ENCODE measurements at places on chromosomes 6 and 20.

GRCh38 chr20:10309326-10309725 is 90.7 kb downstream of the SNAP25 start:
- no peak for DNase-seq

GRCh38 chr6:7590918-7591302 is 912 bp downstream of the SNRNP48 start:
- DNase-seq: no peak

- DNase-seq: no peak
Measured at GRCh38 chr6:71727632-71728294, 158.6 kb upstream of the RIMS1 start.

GRCh38 chr6:44451803-44452695 is 64.5 kb downstream of the CDC5L start:
- no peak for DNase-seq

GRCh38 chr6:158639056-158639455 is 5.5 kb downstream of the DYNLT1 start:
- DNase-seq: no peak

DNA sequence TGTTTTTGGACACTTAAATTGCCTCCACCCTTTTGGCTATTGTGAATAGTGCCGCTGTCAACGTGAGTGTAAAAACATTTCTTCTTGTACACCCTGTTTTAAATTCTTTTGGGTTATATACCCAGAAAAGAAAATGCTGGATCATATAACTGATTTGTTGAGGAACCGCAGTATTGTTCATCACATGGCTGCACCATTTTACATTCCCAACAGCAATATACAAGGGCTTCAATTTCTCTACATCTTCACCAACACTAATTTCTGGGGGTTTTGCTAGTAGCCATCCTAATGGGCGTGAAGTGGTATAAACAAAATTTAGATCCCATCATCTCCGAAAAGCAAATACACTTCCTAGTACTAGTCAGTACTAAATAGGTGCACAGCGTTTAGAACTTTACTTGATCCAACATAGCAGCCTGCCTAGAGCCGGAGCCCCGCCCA is 579 bp upstream of the BPHL start:
- DNase-seq: no peak

GRCh38 chr20:56328861-56329260 is 29.9 kb upstream of the FAM210B start:
- DNase-seq: no peak

GRCh38 chr6:29770306-29770705 is 47.1 kb downstream of the HLA-F start:
- DNase-seq: no peak

GRCh38 chr6:43517505-43518357 is 842 bp downstream of the POLR1C start:
- DNase-seq: no peak

GRCh38 chr6:160161647-160161986 is 40.0 kb downstream of the SLC22A1 start:
- no peak for DNase-seq

DNA sequence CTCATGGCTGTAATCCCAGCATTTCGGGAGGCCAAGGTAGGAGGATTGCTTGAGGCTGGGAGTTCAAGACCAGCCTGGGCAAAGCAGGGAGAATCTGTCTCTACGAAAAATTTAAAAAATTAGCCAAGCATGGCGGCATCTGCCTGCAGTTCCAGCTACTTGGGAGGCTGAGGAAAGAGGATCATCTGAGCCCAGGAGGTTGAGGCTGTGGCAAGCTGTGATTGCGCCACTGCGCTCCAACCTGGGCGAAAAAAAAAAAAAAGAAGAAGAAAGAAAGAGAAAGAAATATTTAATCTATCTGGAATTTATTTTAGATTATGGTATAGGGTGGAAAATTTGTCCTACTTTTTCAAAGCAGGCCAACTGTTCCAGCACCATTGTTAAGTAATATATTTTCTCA is 32.2 kb upstream of the HIVEP1 start:
- DNase-seq: no peak

DNA sequence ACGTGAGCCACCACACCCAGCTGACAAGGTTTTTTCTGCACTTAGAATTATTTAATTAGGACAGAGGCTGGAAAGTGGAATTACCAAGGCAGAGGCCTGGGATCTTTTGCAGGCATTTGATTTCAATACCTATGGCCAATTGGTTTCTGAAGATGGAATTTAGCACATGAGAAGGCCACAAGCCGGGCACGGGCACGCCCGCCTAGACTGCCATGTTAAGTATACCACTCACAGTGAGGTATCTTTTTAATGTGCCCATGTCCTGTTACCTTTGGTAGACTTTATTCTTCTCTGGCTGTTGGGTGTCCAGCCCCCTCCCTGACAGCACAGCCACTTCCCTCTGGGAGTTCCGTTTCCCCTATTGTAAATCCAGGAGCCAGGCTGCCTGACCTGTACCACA is 18.0 kb upstream of the TAF8 start:
- DNase-seq: no peak

DNA sequence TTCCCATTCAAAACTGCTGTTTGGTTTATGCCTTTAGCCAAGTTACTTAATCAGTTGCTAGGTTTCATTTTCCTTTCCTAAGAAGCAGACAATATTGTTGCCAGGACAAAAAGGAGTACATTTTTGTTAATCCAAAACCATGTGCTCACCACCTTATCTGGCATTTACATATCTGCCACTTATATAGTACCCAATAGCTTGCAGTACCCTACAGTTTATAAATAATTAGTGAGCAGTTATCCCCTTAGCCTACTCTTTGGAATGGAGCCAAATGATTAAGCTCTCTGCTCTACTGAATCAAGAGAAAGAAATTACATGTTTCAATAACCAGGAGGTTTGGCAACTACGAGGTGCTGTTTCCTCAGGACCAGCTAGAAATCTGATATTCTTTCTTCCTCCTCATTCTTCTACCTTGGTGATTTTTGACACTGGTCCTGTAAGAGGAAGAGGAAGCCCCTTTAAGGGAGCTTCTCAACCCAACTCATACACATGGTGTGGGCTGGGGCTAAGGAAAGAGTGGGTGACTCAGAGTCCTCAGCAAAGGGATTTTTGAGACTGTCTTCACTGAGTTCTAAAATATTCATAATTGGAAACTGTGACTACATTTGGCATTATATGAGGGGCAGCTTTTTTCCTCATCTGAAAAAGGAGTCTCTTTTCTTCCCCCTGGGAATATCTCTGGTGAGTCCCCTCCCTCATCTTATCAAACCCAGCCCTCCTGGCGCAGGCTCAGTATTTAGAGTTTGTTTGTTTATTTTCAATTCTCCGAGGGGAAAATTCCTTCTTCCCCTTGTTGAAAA is 1.5 kb downstream of the ZNFX1 start:
- DNase-seq: peak; percentile 27

DNA sequence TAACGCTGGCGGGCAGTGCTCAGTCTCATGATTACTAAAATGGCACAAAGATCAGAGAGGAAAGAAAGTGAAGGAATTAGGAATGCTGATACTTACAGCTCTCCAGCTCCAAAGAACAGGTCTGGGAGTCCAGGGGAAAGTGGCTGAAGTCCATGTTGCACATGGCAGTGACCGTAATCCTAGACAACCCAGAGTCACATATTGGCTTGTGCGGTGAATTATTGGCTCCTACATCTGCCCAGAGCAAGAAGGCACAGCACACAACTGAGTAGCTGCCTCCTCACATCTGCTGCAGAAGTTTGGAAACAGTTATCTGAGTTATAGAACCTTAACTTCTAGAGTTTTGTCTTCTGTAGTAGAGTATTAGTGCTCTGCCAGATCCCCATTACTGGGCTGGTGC is 47.2 kb downstream of the GABRR2 start:
- no peak for DNase-seq

GRCh38 chr6:28693751-28694443 is 168.2 kb downstream of the GPX5 start:
- no peak for DNase-seq

DNA sequence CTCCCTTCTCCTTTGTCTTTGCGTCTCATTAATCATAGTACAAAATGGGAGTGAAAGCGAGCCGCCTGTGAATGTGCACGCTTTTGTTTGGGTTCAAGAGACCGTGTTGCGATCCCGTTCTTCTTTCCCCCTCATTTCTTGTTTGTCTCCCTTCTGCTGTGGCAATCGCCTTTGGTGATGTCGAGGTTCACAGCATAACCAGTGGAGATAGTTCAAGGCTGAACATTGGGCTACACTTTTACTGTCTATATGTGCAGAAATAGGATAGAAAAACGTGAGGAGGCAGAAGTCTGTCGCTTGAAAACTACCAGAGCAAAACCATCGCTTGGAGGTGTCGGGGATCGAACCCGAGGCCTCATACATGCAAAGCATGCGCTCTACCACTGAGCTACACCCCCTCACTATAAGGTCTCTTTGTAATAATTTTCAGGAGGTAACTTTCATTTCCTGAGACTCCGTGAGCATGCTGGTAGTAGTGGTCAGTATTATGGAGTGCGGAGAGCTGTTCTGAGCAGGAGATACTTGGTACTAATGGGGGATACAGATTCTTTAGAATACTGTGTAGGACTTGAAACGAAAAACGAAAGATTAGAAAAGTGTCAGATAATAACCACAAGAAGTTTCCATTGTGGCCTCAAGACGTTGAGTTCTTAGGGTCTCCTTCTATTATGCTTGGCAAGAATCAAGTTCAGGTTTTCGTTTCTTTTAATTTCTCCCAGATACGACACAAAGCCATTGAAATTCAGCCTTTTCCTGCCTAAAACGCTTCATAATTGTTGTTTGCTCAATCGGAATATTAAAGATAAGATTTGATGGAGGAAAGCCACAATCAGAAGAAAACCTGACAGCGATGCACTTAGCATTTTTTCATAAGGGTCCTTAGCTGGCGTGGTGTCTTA is 106.6 kb downstream of the TRIM27 start:
- DNase-seq: no peak

DNA sequence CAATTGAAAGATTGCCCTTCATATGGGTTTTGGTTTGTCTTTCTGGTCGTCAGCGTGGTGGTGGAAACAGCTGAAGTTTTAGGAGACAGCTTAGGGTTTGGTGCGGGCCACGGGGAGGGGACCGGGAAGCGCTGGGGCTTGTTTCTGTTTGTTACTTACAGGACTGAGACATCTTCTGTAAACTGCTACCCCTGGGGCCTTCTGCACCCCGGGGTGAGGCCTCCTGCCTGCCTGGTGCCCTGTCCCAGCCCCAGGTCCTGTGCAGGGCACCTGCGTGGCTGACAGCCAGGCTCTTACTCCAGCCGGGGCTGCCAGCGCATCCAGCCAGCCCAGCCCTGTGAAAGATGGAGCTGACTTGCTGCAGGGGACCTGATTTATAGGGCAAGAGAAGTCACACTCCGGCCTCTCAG is 22.8 kb downstream of the NPEPL1 start:
- no peak for DNase-seq

- no peak for DNase-seq
Measured at GRCh38 chr20:59992526-59993084, 34.4 kb downstream of the CDH26 start.

GRCh38 chr20:31664696-31665354 is 27.1 kb downstream of the COX4I2 start:
- no peak for DNase-seq

- DNase-seq: no peak
Measured at GRCh38 chr6:14734416-14735340, 511.2 kb upstream of the JARID2 start.

Measured in T-helper 17 cell (primary cell).